ENCODE measurements at places on chromosomes 12 and 14. TPM values are rescaled to one million over a fixed set of nuclear protein-coding genes. Genes with fewer than 3 reads are reported as not detected.

Gene KLRG1
- 7.7 TPM for total RNA-seq

DNA sequence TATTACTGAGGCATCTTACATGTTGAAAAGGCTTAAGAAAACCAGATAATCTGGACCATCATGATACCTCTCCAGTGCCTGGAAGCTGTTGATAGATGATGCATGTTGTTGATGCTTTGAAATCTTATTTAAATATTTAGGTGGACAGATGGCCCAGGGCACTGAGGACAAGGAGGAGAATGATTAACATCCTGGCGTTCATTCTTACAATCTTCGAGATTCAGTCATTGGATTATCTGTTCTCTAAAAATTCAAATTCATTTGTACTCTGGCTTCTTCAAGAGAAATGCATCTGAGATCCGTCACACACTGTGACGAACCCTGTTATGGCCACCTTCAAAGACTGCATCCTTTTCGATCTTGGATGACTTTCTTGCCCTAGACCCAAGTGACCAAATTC, 121.3 kb upstream of the IGF1 start:
- no peak for DNase-seq

DNA sequence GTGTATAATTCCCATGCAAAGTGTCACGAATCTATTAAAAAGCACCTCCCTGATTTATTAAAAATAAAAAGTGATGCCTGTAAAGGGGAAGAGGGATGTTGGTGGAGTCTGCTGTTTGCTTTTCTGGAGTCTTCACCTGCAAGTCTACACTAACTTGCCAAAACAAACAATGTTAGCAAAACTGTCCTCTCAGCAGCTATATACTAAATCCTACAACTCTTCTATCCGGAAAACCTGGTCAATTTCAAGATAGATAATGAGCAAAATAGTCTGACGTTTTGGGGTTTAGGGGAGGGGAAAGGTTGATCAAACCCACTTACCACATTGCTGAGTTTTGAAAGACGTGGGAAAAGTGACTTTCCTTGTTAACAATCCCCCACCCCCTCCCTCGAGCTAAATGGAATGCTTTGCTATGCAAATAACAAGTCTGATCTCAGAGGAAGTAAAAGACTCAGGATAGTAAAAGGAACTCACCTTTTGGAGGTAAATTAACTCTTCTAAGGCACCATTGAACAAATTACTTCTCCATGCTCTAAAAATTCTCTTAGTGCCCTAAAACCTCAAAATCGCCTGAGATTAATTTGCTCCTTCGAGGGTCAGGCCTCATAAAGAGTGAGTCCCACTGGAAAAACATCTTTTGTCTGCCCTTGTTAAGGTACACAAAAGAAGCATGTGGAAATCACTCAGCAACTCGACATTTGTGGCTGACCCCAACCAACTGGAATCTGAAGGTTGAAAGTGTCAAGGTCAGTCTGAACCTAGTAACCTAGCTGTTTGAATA, 13.5 kb downstream of the BMP4 start:
- no peak for DNase-seq

- DNase-seq, result no peak
Measured at GRCh38 chr12:30997685-30998440, 71.3 kb downstream of the TSPAN11 start.

- DNase-seq, result no peak
Measured at GRCh38 chr14:98606041-98606640, 665.9 kb downstream of the BCL11B start.

- no peak for DNase-seq
Measured at GRCh38 chr12:47268501-47269454, 189.0 kb upstream of the AMIGO2 start.

DNA sequence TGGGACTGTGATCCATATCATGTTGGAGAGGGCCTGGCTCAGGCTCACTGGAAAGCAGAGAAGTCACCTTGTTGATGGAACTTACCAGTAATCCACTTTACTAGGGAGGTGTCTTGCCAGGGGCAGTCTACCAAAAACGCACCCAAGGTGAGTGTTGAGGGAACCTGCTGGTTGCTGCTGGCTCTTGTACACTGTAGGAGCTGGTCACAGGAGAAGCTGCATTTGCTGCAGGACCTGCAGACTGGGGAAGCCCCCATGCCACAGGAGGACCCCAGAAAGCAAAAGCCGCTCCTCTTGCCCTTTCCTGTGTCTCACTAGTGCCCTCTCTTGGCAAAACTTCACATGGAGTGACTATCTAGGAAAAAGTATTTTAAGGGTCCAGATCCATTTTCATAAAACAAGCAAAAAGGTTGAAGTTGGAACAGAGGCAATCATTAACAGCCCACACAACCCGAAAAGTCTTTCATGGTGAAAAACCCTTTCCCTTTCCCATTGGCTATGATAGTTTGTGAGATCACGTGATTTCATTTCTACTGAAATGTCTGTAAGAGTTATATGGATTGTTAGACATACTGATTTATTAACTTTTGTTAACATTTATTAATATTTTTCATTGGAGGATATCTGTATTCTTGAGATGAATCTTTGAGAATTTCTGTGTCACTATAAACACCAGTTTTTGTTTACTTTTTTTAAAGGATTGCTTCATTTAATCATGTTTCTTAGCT, 59.2 kb downstream of the RASSF8 start:
- DNase-seq, result no peak

Measured in mesenteric fat pad (tissue), 1 donor.